GM04504 (cell line): ENCODE measurements at places on chromosomes 12 and 14.
A peak's percentile ranks its signal among the peaks of the same experiment; 100 is the strongest.

- DNase-seq, result no peak
These were observed 271.0 kb downstream of the ALG10B start for GRCh38 chr12:38587594-38587993.

DNA sequence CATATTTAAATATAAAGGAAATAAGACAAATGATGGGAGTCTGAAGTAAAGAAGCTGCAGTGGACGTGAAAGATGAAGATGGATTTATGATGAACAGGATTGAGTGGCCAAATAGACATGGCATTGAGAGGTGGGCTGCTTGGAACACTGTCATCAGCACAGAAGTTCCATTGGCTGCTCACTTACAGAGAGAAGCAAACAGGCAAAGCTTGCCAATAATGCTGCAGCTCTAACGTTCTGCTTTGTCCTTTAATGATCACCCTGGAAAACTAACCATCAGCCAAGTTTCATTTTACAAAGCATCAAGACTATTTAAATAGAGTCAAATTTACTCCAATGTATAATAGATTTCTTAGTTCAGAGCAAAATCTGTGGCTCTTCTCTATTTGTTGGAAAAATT, 721.4 kb downstream of the TMTC2 start:
- DNase-seq, result no peak

DNA sequence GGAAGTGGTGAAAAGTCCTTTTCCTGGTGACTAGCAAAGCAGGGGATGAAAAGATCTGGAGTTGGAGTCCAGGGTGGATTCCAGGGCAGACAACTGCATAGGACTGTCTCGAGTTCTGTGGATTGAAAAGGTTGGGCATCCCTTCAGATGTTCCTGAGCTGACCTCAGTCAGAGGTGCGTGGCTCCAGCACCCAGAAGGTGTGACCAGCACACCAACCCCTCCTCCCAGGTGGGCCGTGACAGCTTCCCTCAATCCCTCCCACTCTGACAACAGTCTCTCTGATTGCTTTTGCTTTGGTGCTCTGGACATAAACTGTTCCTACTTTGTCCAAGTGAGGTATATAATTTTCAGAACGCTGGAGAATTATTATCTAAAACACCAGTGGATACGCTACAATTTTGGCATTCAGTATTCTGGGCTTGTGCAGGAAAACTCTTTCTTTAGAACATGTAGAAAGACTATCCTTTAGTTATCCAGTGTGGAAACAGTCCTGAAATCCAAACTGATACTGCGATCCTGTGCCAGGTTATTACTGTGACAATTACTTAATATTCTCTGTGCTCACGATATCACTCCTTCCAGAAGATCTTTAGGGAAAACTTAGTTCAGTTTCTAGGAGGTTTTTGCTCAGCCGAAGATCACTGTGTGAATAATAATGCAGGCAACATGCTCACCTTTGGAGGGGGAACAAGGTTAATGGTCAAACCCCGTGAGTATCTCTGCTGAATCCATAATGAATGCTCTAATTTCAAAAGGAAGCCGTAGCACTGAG, 87.9 kb downstream of the DAD1 start:
- DNase-seq, result no peak

- peak; percentile 8 for DNase-seq
These were observed 82.0 kb downstream of the CATSPERB start for GRCh38 chr14:91649930-91650329.

DNA sequence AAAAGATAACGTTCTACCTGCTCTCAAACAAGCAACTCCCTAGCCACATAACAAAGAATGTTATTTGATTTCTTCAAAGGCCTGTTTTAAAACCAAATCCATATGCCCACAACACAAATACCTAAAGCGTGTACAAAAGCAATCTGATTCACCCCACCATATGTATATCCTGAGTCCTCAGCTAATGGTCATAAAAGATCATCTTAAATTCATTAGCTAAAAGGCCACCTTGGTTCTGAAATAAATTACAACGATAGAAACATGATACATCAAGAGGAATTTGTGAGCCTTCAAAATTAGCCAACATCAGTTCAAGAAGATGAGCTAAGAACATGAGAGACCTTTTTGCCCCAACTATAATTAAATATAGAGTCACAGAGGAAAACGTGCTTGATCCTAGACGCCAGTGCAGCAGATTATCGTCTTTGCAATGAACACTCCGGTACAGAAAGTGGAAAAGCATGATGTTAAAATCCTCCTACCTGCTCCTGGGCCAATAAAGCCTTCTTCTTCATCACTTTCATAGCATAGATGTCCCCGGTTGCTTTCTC, 20.0 kb downstream of the CIT start:
- no peak for DNase-seq

GRCh38 chr12:113983777-113984448, 17.8 kb upstream of the RBM19 start:
- DNase-seq, result no peak

- no peak for DNase-seq
These were observed 30.2 kb upstream of the CPM start for GRCh38 chr12:68962877-68963855.

DNA sequence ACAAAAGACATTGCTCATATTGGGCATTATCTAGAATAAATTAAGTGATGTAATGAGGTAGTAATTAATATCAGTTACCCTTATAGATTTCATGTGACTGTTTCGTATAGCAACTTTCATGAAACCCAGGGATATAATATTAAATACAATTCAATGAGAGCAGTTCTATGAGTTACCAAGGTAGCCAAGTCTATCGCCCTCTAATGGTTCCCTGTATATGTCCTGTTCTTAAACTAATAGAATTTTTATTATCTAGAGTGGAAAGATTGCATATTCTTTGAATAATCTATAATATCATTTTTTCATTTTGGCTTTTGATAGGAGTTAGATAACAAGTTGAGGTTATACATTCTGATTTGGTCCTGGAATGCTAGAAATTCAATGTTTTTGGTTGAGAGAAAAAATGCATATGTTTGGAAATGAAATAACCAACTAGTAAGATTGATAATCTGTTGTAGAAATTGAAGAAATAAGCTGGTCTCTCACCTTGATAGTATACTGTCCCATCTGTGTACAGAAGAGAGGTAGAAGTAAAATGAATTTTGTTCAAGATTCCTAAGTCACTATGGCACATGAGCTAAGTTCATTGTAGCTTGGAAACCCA, 59.7 kb downstream of the SCFD1 start:
- DNase-seq, result no peak

DNA sequence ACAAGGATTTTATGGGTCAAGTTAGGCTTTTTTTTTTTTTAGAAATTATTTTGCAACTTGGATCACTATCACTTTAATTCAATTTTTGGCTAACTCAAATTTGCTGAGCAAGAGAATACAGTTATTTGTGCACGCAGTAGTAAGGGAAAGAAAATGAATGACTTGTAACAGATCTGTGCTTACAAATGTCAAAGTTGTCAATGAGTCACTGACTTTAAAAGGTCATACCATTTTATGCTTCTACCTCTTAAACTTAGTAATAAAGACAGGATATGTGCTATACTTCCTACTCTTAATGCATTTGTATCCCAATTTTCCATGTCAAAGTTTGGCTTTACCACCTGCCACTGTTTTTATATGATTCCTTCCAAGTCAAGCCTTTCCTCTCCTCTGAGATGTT, 131.1 kb upstream of the FBXO33 start:
- no peak for DNase-seq

DNA sequence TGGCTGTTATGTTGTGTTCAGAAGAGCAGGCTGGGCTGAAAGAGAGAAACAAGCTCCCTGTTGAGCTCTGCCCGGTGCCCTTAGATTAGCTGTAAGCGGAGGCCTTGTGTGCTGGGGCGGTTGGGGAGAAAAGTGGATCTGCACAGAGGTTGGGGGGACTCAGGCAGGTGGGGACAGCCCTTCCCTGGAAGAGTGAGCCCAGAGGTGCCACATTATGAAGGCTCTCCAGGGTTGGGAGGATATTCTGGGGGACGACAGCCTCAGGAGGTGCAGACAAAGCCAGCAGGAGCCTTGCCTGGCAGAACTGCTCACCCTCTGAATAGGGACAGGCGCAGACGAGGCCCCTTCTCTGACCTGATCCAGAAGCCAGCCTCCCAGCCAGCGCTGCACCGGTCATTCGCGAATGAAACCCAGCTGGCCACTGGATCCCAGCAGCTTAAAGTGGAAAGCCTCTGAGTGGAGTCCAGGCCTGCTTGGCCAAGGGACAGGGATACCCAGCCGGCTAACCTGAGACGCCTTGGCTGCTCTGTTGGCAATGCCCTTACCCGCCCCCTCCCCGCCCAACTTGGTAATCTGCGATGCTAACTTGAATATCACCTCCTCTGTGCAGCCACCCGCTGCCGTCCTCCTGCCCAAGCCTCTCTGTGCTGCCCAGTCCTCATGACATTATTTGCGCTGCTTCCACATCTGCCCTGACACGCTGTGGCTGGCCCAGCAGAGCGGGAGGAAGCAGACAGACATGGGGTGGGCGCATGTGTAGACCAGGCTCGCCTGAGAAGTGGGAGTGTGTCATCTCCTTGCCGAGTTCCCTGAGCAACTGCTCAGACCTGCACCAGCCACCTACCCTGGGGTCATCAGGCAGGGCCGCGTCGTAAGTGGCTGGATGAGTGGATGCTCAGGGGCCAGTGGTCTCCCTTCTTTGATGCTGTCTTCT, 5.6 kb downstream of the HIP1R start:
- DNase-seq, result no peak

DNA sequence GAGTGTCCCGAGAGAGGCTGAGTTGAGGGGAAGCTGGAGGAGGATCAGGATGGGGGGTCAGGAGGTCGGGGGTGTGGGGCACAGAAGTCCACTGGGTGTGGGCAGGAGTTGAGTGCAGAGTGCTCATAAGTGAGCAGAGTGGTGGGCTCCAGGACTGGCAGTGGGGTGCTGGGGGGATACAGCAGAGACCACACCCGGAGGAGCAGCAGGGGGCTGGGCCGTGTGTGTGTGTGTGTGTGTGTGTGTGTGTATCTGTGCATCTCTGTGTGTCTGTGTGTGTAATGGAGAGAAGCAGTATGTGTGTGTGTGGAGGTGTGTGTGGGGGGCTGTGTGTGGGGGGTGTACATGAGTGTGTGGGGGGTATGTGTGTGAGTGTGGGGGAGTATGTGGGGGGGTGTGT, 4.9 kb upstream of the NUDT14 start:
- no peak for DNase-seq

DNA sequence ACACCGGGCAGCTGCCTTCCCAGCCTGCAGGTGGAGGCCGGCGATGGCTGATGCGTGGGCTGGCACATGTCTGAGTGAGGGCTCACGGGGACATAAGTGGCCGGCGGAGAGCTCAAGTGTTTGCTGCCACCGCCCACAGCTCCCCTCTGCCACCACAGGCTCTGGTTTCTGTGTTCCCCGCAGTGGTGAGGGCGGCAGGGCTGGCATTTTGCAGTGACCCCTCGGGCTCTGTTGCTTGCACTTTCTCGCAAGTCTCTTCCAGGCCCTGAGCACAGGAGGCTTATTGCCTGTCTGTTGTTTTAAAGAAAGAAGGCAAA, 271.0 kb upstream of the RTL1 start:
- DNase-seq, result no peak

DNA sequence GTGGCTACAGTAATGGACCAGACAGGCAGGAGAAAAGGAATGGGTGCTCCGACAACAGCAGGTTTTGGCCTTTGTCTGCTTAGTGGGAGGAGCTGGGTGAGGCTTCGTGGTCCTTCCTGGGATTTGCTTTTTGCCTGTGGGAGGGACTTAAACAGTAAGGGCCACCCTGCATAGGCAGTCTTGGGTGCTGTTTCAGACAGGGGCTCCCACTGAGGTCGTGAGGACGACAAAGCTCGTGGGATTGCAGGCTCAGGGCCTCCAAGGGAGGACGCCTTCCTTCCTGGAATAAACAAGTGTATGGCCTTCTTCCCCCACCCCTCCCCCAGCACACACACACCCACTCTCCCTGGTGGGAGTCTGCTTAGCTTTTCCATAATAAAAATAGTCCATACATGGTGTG, 63.1 kb downstream of the FZD10 start:
- DNase-seq, result no peak

GRCh38 chr12:2378835-2379330, 326.1 kb downstream of the CACNA1C start:
- DNase-seq, result no peak

GRCh38 chr12:14427929-14428328, 62.4 kb downstream of the ATF7IP start:
- DNase-seq, result no peak

- no peak for DNase-seq
These were observed 275.4 kb downstream of the PAWR start for GRCh38 chr12:79415321-79415720.

DNA sequence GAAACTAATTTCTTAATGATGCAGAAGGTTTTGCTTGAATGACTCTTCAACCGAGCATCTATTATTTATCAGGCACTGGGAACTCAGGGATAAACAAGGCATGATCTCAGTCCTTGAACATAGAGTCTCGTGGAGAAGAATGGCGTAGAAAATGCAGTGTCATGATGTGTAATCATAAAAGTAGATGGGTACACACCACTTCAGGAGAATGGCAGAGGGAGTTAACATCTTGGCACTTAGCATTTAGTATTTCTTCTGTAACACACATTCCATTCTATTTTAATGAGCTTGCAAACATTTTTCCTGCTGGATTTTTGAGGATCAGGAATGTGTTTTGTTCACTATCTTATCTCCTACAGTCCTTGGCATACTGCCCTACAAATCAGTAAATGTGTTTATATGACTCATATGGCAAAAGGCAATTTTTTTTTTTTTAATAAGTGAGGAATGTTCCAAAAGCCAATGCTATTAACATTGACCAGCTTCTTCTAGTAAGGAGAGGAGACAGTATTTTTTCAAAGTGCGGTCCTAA, 3.8 kb downstream of the TXNRD1 start:
- DNase-seq, result peak; percentile 95

DNA sequence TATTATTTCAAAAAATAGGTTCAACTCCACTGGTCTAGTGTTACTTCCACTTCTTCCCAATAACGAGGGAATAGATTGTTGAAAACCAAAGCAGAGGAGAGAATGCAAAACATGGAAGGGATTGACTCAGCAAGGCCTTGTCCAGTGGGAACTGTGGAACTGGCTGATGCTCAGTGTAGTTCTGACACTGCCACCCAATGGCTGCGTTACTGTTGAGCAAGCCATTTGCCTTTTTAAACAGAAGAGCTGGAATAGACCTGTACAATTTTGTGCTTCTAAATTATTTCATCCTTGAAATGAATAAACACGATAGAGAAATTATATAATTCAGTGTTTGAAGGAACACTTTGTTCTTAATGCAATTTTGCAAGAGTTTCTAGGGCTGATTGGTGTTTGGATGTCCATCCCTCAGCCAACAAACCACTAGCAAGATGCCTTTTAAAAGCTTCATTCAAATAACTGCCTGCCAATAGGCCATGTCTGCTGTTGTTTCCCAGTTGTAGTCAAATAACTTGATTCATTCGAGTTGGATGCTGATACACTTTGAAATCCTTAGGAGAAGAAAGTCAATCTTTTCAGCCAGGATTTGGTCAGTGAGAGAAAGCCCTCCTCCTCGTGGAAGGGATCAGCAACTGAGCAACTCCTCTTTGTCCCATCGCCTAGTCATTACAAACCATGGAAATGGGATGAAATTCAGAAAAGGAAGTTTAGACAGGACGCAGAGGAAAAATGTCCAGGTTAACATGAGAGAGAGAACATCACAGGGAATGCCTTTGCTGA, 7.3 kb upstream of the MGP start:
- no peak for DNase-seq

- DNase-seq, result no peak
These were observed 279.0 kb downstream of the GRIN2B start for GRCh38 chr12:13702381-13702780.
